PC-9 (cell line): ENCODE measurements at places on chromosomes 4 and X.

GRCh38 chr4:128686032-128686465 lies 123.5 kb upstream of the JADE1 start:
- DNase-seq: no peak

GRCh38 chr4:25343671-25344070 lies 31.1 kb downstream of the ZCCHC4 start:
- no peak for DNase-seq

DNA sequence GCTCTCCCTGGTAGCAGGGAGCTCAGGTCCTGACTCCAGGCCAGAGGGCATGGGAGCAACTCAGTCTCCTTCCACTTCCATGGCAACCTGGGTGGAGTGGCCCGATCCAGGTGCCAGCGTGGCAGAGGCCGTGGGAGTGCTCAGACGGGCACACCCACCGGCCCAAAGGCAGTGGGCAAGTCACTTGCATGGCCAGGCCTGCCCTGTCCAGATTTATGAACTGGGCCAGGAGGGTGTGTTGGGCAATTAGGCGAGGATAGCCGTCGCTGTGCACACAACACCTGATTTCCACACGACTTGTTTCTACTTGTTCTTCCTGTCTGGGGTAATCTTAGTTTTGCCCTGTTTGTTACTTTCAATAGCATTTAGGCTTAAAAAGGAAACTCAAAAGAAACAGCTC lies 55.5 kb upstream of the NYX start:
- DNase-seq: no peak

DNA sequence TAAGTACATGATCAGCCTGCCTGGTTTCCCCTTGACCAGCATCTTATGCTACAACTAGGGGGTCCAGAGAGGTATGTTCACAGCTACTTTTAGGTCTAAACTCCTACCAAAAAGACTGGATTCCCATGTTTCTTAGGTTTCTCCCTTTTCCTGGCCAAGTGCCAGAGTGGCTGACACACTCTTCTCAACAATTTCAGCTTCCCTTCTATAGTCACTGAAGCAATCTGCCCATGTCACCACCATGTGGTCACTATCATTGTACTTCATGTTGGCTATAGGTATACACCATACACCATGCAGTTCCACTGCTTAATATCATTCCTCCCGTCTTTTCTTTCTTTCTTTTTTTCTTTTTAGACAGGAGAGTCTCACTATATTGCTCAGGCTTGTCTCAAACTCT lies 66.9 kb downstream of the KLHL13 start:
- DNase-seq: no peak

GRCh38 chr4:27084685-27085361 lies 224.2 kb downstream of the STIM2 start:
- DNase-seq: no peak

DNA sequence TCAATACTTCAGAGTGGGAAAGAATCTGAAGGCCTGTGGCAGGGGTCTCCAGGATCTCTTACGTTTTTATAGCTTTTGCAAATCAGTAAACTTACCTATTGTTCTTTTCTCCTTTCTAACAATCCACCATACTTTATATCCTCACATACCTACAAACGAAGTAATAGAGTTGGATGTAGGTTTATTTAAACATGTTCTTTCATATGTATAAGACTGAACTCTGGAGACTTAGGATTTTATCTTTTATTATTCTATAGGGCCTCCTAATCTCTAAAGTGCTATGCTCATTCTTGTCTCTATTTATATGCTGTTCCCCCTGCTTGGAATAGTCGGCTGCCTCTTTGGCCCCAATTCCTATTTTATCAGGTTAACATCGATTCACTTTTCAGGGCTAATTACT lies 43.8 kb upstream of the NUDT6 start:
- no peak for DNase-seq

GRCh38 chr4:81512001-81512756 lies 40.5 kb upstream of the RASGEF1B start:
- no peak for DNase-seq

DNA sequence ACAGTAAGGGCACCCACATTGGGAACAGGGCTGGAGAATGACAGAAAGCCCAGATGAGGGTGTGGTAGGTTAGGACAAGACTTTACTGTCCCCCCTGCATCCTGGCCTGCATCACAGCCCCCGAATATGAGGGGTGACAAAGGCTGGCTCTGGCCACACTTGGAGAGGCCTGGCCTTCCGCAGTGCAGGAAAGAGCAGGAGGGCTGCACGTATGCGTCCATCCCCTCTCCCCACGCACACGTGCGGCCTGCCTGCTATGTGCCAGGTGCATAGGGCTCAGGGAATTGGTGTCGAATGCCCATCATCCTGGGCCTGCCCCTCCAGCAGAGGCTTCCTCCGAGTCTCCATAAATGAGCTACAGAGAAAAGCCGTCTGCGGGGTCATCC lies 80.5 kb downstream of the ABLIM2 start:
- DNase-seq: no peak

DNA sequence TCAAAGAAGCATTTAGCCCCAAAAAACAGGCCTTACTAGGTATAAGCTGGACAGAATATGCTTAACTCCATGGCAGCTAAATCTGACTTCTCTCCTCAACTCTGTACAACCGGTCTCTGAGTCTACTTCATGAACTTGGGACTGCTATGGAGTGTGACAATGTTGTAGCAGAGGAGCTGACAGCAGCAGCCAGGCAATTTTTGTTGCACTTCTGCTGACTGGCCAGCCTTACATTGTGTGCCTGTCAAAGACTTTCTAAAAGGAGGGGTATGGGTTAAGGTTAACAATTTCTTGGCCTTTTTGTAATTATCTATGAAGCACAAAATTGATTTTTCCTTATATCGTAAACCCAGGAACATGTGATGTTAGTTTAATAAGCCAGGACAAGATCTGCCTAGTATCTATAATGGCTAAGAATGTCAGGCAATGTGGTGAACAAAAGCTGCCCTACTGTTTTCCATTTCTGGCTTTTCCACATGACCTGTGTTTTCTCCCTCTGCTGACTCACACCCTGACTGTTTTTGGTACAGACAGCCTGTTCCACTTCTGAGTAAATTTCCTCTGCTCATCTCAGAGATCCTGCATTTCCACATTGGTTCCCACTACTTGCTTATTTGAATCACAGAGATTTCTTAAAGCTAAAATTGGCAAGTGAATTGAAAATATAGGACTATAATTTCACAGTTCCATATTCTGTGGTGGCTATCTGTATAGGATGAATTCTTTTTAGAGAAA lies 9.3 kb downstream of the NOX1 start:
- no peak for DNase-seq

GRCh38 chr4:176758731-176759130 lies 34.0 kb downstream of the VEGFC start:
- no peak for DNase-seq

DNA sequence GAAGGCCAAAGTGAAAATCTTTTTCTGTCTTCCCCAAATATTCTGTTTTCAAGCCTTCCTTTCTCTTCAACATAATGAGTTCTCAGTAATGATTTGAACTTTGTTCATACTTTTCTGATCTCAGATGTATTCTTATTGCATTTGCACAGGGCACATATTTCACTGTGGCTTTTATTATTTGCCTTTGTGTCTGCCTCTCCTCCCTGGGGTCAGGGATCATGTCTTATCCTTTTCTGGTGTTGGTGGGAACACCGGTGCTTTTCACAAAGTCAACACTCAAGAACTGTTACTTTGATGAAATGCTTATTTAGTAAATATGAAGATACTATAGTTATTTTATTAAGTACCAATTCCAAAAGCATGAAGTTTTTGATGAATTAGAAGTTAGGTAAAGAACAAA lies 143.8 kb downstream of the FRAS1 start:
- no peak for DNase-seq

DNA sequence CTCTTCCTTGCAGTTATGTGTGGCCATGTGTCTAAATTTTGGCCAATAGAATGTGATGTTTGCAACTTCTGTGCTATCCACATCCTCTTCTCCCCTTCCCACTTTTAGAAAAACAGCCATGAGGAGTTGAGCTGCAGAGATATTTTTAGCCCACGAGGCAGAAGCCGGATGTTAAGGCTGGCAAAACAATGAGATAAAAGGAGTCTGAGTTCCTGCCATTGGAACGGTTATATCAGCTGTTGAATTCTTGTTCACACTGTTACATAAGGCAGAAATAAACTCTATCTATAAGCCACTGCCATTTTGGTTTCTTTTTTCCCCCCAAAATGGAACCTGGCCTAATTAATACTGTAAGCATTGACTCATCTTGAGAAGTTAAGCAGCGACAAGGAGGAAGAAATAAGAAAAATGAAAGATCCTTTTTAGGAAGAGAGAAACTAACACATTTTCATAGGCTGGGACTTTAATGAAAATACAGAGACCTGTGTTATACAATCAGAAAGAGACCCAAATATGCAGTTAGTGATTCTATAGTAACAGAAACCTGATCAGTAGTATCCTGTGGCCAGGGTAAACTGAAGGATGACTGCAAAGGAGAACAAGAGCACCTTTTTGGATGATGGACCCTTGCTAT lies 200.5 kb downstream of the INPP4B start:
- no peak for DNase-seq

GRCh38 chr4:81038636-81039350 lies 8.3 kb downstream of the BMP3 start:
- DNase-seq: no peak

DNA sequence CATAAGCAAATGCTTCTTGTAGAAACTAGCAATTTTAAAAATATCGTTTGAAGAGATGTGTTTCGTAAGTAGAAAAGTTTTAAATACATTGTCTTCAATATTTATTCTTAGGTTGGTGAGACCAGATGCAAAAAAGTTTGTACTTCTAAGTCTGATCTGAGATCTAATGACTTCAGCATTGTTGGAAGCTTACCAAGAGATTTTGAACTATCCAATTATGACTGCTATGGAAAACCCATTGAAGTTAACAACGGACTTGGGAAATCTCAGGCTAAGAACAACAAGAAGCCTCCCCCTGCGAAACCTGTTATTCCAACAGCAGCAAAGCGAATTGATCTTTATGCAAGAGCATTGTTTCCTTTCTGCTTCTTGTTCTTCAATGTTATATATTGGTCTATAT lies 50.2 kb upstream of the GRIA2 start:
- DNase-seq: no peak

DNA sequence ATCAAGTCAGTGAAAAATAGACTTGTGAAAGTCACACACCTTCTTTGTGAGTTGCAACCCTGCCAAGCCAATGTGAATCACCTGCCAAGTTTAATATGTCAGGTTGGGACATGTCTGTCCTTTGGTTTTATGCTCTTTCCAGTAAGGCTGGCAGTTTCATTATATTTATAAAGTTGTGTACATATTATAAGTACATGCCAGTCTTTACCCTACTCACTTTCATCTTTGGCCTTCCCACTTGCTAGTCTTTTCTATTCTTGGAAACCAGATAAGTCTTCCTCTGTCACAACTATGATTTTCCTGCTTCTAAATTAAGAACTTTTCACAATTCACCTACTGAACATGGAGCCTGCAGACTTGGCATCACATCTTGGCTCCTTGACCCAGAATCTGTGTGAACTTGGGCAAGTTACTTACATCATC lies 680.7 kb upstream of the BOD1L1 start:
- DNase-seq: no peak

GRCh38 chr4:11503166-11503565 lies 74.5 kb upstream of the HS3ST1 start:
- DNase-seq: no peak

- no peak for DNase-seq
Observed at GRCh38 chr4:168847771-168848502, 162.1 kb downstream of the CBR4 start.

DNA sequence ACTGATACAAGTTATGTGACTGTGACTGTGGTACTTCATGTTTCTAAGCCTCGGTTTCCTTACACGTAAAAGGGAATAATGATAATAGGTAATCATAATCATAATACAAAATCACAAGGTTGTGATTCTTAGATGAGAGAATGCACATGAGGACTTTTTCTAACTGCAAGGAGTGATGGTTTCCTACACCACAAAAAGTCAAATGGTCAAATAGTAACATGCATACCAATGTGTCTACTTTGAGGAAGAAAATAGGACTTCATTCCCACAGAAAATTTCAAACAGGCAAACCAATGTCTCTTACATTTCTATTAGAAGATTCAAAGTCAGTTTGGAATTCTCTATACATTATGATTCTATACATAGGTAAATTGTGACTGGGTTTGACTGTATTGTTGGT lies 368.7 kb upstream of the FTHL17 start:
- DNase-seq: no peak

- no peak for DNase-seq
Observed at GRCh38 chr4:826508-827208, 729 bp upstream of the CPLX1 start.

GRCh38 chr4:75034523-75034922 lies 101.6 kb downstream of the PARM1 start:
- DNase-seq: no peak

DNA sequence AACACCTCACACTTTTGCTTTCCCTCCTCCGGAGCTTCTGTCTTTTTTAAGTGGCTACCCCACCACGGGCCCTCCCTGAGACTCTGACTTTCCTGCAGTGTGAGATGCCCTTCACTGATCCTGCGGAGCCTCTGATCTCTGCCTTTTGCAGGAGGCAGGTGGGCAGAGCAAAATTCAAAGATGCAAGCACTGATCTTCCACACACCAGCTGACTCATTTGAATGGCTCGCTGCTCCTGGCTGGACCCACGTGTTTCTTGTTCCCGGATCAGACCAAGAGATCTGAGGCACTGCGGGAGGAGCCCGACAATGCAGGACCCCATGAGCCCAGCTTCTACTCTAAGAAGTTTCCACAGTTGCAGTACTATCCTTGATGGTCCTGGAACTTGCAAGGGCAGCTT lies 1607.9 kb upstream of the TENM3 start:
- DNase-seq: no peak

DNA sequence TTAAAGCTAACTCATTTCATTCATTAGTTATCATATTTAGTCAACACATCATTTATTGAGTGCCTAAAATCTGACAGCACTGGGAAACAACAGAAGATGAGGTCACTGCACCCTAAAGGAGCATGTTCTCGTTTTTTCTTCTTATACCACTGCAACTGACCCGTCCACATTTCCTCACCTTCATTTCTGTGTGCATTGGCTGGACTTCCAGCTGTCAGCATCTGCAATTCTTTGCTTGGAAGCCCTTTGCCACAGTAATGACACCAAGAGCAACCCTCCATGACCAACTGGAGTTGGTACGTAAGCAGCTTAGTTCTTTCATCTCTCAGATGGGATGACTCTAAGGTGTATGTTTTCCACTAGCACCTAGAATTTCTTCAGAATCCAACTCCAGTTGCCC lies 13.2 kb downstream of the SHROOM3 start:
- no peak for DNase-seq

- no peak for DNase-seq
Observed at GRCh38 chr4:61522312-61522711, 322.2 kb downstream of the ADGRL3 start.
